ENCODE measurements at places on chromosomes 3 and 15.

DNA sequence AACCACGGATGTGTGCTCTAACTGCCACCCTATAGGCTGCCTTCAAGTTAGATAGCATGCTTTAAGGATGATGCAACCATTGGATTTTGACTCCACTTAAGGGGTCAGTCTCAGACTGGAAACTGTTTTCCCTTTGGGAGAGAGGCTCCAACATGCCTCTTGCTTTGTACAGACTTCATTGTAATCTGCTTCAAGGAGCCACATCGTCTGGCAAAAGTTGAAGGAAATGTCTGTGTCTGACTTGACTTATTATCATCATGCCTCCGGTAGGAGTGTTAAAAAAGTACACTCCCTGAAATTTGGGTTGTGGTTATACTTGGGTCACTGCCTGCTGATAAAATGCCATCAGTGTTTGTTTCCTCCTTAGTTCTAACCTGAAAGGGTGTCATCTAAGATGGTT is 245.4 kb upstream of the CDIN1 start:
- DNase-seq, result no peak

- DNase-seq, result no peak
Measured at GRCh38 chr3:171101982-171102641, 75.6 kb upstream of the SLC2A2 start.

GRCh38 chr3:136008732-136009470 is 43.4 kb downstream of the PPP2R3A start:
- no peak for DNase-seq

GRCh38 chr15:72850833-72851232 is 67.3 kb upstream of the ADPGK start:
- DNase-seq, result no peak

GRCh38 chr15:59171067-59171397 is 35.6 kb upstream of the LDHAL6B start:
- DNase-seq, result no peak

- DNase-seq, result no peak
Measured at GRCh38 chr15:40693904-40694687, 878 bp upstream of the RAD51 start.

Data from retinal pigment epithelial cell (primary cell).